ENCODE measurements at places on chromosomes 13 and 19. TPM values are rescaled to one million over a fixed set of nuclear protein-coding genes. Genes with fewer than 3 reads are reported as not detected.
A peak's percentile ranks its signal among the peaks of the same experiment; 100 is the strongest.

The SIGLEC12 gene
- total RNA-seq: not detected

The ZNF578 gene
- 6.8 TPM for total RNA-seq

The AP3D1 gene
- 51.4 TPM for total RNA-seq

The KIR2DL3 gene
- not detected for total RNA-seq

The MBOAT7 gene
- 15.3 TPM for total RNA-seq

The SIGLEC9 gene
- 1.3 TPM for total RNA-seq

The GNG14 gene
- total RNA-seq: not detected

The CNMD gene
- not detected for total RNA-seq

The FGF22 gene
- total RNA-seq: not detected

The ZNF560 gene
- total RNA-seq: not detected

DNA sequence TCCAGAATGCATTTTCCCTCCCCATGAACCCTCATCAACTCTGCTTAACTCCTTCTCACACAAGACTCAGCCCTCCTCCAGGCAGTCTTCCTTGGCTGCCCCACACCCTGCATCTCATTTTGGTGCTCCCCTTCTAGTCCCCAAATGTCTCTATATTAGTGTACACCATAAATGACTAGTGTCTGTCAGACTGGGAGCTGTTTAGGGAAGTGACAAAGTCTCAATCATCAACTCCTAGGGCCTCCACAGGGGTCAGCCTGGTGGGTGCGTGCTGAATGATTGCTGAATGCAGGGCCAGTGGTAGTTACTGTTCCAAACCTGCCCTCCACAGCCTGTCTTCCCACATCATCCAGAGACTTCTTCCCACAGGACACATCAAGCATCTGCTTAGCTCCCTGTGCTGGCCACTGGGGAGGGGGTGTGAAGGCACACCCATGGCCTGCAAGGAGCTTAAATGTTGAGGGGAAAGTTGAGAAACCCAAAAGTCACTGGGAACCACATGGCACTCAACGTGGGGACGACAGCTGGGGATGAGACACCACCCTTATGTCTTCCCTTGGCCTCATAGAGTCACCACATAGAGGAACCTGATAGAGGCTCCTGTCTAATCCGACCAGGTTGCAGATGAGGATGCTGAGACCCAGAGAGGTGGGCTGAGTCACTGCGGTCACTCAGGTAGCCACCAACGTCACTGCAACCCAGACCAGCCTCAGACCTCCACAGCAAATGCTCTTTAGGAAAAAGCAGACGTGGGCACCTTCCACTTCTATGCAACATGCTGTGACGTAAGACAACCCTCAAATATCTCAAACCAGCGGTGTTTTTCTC lies 79.3 kb upstream of the TM9SF2 start:
- no peak for DNase-seq

DNA sequence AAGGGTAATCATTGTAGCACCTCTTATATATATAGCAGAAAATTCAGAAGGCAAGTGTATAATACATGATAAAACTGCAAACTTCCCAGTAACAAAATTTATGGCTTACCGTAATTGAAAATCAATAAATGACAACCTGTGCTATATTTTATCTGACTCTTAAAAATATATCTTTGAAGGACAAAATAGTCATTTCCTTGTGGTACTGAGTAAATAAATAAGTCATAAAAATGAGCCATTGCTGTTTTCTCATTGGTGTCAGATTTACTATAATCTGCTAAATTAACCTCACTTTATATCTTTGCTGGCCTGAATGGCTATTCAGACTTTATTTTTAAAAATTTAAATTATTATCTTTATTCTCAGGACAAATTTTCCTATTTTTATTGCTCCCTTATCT lies 1319.1 kb upstream of the SPRY2 start:
- DNase-seq: no peak

DNA sequence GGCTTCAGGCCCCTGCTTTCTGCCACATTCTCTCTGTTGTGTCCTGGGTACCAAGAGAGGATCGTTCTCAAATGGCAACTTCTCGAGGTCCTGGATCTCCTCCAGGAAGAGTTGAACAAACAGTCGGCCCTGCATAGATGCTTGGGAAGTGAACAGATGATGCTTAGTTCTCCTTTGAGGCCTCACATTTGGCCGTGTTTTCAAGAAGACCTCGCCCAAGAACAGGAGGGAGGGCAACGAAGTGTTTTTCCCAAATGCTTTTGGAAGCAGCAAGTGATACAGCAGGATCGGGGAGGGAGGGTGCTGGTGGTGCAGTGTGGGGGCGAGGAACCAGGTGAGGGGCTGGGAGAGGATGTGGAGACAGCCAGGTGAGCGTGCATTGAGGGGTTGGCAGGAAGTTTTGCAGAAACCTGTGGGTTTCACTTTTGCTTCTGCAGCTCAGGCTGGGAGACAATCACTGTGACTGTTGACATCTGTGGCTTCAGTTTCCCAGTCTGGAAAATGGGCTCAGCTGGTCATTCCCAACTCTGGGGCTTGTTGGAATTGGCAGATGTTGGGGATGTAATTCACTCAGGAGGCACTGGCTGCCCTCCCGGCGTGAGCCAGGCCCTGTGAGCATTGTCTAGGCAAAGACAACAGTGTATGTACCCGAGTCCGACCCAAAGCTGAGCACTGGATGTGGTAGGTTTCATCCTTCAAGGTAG lies 21.6 kb downstream of the MAST3 start:
- DNase-seq: no peak

DNA sequence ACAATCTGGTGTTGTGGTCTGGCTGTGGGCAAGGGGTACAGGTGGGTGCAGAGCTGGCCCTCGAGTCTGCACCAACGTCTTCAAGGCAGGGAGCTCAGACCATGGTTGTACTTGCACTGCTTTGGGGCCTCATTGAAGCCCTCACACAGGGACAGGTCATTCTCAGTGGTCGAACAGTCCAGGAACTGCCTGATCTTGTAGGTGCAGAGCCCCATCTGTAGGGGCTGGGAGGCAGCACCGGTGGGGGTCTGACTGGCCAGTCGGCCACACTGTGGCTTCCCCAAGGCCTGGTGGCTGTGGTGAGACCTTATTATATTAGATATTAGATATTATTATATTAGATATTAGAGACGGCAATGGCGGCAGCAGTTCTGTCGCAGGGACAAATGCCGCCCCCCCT lies 14.0 kb downstream of the S1PR2 start:
- DNase-seq: no peak

- DNase-seq: no peak
Measured at GRCh38 chr19:18183529-18183928, 9.5 kb upstream of the MPV17L2 start.

DNA sequence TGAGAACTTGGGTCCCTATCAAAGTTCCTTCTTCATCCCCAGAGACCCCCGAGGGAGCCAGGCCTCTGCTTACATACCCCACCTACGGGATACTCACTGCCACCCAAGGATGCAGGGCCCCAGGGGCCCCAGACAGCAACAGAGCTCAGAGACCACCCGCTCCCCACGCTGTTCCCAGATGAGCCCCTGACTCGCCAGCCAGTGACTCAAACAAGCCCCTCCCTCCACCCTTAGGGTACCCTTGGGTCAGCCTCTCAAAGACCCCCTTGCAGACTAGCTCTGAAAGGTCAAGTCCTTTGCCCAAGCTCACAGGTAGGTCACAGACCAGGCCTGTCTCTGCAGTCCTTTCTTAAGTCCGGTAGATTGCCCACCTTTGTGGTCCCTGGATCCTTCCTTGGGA lies 45.7 kb downstream of the CD320 start:
- DNase-seq: no peak

DNA sequence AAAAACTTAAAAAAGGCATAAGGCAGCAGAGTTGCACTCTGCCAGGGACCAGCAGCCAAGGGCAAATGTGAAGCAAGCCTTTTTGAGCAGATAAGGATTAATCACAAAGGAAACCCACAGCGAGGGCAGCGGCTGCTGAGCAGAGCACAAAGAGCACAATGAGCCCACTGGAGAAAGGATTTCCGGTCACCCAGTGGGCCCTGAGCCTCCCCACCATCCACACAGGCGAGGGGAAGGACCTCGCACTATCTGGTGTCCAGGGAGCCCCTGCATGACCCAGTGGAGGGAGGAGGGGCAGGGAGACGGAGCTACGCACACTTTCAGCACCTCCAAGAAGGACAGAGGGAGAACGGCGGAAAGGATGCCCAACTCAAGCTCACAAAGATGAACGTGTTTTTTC lies 40.0 kb downstream of the COL4A1 start:
- DNase-seq: peak; percentile 17

DNA sequence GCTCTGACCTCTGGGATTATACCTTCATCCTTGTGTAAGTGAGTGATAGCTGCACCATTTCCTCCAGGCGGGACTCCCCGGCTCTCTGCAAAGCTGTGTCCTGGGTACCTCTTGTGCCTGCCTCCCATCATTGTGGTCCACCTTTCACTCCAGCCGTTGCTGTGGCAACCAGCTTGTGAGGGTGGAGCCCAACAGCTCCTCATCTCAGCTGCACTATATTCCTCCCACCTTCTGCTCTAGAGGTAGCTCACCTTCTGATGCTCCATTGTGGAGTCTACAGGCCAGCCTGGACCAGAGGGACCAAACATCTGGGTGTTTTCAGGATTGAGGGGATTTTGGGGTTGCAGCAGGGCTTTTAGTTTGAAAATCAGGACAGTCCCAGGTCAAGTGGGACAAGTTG lies 708.2 kb downstream of the UQCRFS1 start:
- no peak for DNase-seq

DNA sequence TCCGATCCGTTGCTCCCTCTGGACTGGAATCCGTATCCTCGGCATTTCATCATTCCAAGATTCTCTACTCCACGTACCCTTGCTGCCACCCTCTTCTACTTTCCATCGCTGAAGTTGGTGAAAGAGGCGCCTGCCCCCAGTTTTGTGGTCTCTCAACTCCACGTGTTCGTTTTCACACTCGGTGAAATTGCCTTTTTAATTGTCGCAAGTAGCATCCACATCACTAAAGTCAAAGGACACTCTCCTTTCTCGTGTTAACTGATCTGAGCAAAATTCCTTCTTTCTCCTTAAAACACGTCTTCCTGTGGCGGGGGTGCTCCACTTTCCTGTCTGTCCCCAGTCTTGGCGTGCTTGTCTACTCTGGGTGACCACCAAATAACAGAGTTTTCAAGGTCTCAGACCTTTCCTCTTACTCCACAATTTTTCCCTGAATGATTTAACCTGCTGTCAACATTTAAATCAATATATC lies 1.1 kb upstream of the TMTC4 start:
- no peak for DNase-seq

DNA sequence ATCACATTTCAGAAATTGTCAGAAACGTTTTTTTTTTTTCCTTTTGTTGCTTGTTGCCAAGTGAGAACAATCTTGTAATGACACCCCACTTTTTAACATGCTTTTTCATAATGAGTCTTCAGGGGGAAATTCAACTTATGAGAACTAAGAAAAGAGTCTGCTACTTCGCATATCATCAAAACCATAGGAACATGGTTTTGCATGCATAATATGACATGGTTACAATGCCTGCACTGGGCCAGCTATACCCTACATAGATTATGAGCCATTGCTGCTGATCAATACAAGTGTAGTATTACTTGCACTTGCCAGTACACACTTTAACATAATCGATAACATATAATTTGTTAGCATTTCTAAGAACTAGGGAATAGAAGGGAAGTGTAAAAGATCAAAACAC lies 191.0 kb upstream of the NBEA start:
- DNase-seq: no peak

DNA sequence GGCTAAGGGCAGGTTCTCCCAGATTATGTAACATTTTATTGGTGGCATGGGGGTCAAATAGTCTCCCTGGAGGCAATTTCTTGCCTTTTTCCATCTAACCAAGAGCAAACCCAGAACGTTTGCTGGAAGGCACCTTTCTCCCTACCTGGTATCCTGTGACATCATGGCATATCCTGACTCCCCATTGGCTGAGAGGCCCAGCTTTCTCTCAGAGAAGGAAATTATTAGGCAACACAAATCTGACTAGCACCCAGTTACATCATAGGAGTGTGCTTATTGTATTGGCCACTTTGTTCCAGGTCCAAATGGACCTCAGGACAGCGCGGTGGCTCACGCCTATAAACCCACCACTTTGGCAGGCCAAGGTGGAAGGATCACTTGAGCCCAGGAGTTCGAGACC lies 13.0 kb downstream of the NTN5 start:
- no peak for DNase-seq

- no peak for DNase-seq
Measured at GRCh38 chr13:31545616-31546015, 193.7 kb upstream of the RXFP2 start.

DNA sequence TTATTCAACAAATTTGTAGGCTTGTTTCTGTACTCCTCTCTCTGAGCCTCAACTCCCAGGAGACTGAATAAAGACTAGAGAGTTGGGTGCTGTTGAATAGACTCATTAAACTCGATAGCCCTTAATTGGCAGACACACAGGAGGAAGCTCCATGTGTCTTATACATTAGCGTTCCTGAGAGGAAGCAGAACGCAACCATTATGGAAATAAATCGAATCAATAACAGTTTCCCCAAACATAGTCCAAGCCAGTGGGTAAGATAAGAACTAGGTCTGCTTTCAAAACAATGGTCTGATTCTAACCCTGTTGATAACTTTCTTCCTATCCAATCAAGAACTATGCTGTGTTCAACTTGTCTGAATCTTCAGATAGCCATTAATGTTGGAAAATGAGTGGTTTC lies 118.1 kb upstream of the FNDC3A start:
- DNase-seq: no peak

GRCh38 chr19:5228932-5229777 lies 111.5 kb downstream of the PTPRS start:
- no peak for DNase-seq

DNA sequence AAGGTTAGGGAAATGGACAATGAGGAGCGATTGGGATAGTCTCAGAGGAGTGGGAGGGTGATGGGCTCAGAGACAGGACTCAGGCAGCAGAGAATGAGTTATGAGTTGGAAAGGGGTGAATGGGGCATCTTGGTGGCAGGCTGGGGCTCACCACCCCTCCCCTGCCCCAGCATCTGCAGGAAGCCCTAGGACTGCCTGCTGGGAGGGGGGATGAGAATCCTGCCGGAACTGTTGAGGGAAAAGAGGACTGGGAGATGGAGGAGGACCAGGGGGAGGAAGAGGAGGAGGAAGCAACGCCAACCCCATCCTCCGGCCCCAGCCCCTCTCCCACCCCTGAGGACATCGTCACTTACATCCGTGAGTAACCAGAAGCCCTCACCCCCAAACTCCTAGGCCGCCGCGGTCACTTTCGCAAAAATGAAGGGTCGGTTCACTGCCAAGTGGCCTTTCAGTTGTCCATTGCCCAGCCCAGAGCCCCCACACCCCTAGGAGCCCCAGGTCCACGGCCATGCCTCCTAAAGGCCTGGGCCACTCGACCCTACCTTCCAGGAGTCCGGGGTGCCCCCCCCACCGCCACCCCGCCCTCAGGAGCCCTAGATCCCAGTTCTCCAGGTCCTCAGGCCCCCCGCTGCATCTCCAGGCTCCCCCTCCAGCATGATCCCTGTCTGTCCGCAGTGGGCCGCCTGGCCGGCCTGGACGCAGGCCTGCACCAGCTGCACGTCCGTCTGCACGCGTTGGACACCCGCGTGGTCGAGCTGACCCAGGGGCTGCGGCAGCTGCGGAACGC lies 764 bp downstream of the CLEC11A start:
- DNase-seq: no peak

- no peak for DNase-seq
Measured at GRCh38 chr13:32080328-32080744, 48.8 kb downstream of the FRY start.

- no peak for DNase-seq
Measured at GRCh38 chr13:22112956-22113745, 442.3 kb downstream of the FGF9 start.

Measured in uterus (tissue), 4 donors.